Ecto neural progenitor cell (in vitro differentiated cells): ENCODE measurements at places on chromosomes 6 and 20.

- DNase-seq, result no peak
Observed at GRCh38 chr6:137715589-137716045, 151.4 kb upstream of the TNFAIP3 start.

DNA sequence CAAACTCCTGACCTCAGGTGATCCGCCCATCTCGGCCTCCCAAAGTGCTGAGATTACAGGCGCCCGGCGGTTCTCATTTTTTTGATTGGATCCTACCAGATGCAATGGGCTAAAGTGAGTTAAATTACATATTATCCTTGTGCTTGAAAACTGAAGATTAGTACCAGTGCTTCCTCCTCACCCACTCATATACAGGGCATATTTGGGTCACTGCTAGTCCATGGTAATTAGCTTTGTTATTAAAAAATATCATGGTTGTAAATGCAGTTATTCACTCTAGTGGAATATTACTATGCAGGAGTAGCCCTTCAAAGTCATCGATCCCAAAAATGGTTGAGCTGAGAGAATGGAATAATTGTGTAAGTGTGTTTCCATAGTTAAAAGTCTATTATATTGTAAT lies 26.5 kb downstream of the ZNF292 start:
- no peak for DNase-seq

DNA sequence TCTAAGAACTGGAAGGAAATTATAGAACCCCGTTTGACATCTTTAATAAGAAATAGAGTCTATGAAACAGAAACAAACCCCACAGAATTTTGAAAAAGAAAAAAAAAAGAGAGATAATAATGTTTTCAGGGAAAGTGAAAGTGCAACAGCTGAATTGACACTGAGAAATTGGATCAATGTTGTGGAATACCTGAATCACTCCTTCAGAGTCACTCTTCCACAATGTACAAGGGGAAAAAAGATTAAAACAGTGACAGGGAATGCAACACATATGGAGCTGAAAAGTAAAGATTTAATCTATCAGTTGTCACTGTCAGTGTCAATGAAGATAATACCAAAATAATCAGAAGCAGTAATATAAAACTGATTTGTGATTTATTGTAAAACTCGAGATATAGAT lies 520.8 kb upstream of the HS3ST5 start:
- DNase-seq, result no peak

DNA sequence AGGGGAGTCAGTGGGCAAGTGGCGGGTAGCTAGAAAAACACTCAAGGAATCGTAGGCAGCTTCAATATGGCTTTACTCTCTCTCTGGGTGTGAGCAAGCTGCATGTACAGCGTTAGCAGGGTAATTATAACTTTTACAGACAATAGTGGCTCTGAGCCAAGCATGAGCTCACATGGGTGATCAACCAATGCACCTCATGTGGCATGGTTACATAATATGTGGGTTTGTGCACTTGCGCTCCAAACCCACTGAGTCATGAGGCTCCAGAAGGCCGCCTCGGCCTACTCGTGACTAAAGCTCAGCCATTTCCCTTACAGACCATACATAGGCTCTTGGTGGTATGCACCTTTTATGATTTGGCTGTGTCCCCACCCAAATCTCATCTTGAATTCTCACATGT lies 78.4 kb upstream of the FBXL4 start:
- no peak for DNase-seq

DNA sequence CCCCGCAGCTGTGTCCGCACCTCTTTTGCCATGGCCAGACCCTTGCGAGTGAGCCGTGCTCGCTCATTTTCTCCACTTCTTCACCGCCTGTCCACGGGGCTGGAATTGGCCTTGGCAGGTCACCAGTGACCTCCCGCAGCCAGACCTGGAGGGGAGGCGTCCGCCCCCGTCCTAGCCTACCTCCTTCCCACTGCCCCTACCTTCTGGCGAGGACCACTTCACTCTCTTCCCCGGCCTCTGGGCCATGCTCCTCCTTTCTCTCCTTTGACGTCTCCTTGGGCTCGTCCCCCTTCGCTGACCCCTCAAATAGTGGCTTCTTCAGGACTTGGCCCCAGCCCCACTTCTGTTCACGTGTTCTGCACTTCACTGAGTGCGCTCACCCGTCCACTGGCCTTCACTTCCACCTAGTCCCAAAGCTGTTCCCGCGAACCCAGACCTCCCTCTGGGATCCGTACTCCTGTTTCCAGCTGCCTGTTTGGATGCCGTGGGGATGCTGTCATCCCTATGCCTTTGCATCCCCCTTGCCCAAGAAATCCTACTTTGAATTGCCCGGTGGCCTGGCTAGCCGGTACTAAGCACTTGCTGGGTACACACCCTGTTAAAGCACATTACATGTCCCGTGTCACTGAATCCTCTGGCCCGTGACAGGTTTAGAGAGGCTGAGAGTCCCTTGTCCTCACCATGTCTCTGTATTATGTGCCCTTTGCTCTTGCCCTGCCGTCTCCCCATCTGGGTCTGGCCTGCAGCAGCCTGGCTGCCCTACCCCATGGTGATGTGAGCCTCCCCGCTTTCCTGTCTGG lies 33.0 kb downstream of the SPATA2 start:
- DNase-seq, result no peak

- no peak for DNase-seq
Observed at GRCh38 chr6:56424542-56425083, 177.2 kb upstream of the COL21A1 start.

- DNase-seq, result no peak
Observed at GRCh38 chr6:23339268-23339667, 769.9 kb downstream of the HDGFL1 start.

- DNase-seq, result no peak
Observed at GRCh38 chr6:48777411-48777810, 666.4 kb upstream of the PTCHD4 start.

DNA sequence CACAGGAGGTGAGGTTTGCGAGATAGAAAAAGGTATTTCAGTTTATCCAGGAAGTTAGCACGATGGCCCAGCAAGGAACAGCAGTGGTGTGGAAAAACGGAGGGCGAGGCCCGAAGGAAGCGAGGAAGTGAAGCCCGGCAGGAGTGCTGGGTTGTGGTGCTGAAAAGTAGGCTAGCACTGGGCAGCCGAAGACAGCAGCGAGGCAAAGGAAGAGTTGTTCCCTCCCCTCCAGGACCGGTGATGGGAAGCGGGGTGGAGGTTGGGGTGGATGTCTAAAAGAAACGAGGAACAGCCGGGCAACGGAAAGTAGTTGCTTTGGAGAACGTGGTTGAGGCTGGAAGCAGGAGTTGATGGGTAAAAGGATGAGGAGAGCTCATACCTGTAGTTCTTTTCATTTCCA lies 1.4 kb downstream of the METTL24 start:
- no peak for DNase-seq

GRCh38 chr6:138240476-138241245 lies 22.4 kb upstream of the PBOV1 start:
- no peak for DNase-seq

GRCh38 chr6:135951169-135951568 lies 99.7 kb downstream of the PDE7B start:
- DNase-seq, result no peak

DNA sequence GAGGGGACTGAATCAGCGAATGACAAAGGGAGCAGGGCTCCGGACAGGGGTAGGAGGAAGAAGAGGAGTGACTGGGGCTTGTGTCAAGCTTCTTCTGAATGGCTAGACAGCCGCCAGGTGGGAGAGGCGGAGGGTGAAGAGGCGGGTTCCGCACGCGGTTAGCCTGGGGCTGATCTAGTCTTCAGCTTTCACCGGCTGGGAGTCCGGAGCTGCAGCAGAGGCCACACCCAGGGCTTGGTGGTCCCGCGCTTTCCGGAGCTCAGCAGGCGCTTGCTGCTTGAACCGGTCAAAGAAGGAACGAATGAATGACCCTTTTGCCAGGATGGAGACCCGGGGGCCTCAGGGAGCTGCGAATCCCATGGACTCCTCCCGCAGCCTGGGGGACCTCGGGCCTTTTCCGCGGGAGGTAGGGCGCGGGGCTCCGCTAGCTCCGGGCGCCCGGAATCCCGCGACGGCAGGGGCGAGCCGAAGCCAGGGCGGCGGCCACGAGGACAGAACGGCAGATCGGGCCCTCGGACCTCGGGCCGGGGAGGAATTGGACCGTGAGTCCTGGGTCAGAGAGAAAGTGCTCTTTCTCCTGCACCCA lies at the start of gene C6orf141:
TSS of gene C6orf141 (plus strand) at position 177 of the 586 bp plus-strand sequence. CDS start at position 302, 125 bp downstream.
- DNase-seq, result peak; percentile 84

DNA sequence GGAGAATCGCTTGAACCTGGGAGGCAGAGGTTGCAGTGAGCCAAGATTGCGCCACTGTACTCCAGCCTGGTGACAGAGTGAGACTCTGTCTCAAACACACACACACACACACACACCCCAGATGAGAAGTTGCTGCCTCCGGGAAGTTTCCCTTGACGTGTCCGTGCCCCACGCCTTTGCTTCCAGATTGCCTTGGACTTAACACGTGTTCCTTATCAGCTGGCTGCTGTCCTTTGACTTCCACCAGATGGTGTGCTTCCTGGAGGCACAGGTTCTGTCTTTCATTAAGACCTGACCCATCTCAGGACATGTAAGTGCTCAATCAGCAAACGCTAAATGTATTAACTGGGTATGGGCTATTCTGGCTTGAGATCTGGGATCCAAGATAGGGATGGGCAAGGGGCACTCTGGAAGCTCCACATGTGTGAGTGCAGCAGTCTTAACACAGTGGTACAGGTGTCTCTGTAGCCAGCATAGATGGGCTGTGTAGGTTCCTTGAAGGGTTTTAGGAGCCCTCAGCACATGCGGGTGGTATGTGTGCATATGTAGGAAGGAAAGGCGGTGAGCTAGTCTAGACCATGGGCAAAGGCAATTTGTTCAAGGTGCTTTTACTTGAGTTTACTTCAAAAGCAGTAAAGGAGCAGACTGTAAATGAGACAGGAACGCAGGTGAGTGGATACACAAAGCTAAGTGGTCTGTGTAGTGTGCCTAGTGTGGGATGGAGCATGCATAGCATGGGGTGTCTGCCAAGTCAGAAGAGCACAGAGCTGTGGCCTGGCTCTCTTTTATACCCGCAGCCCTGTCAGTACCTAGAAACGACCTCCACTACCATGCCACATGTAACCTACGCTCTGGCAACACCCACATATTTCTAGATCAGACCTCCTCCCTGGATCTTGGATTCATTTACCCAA lies 11.6 kb downstream of the PIGT start:
- no peak for DNase-seq
